ENCODE measurements at places on chromosomes 11 and 22.

- no peak for DNase-seq
Observed at GRCh38 chr22:31045900-31046538, 35.1 kb upstream of the SMTN start.

DNA sequence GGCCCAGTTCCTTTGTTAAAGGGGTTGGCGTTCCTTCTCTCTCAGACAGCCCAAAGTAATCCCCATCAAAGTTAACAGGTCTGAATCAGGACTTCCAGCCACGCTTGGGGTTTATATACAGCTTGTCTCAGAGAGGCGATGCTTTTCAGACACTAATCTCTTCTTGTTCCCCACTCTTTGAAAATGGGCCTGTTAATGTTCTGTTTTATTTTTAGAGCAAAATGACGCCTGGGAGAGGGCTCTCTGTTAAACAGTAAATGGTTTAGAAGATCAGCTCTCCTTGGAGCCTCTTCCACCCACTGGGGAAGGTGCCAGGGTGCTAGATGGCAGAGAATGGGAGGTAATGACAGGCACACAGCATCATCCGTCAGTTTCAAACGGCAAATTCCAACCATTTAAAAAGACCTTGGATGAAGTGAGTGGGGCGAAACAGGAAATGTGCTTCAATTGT lies 235.9 kb upstream of the NARS2 start:
- DNase-seq: no peak

DNA sequence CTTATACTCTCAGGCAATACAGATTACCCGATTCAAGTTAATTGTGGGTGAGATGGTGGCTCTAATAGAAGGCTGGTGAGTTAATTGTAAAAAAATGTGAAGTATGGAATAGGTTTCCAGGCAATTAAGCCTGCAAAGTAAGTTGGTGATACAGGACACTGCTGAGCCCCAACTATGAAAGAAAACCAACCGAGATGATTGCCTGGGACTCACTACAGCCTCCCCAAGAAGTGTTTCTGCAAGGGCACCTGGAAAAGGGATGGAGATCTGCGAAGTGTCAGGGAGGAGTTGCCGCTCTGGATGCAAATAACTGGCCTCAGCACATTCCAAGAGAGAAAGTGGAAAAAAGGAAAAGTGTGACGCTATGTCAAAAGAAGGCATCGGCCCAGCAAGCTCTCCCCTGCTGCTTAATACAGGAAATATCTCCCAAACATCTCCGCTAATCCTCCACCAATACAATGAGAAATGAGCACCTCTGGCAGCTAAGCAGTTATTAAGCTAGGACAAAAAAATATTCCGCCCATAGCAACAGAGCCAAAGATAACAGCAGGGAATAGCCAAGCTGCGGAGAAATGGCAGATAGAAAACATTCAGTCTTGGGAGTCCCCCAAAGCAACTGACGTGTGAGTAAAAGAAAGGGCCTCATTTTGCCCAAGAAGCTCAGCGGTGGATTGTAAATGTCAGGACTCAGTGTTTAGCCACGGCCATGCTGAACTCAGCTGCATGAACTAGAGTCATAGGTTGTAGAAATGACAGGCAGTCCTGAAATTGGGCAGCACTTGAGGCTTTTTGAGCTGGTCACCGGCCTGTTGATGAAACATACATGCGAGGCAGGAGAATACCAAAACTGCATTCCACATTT lies 133.7 kb downstream of the SNX19 start:
- peak; percentile 76 for DNase-seq

DNA sequence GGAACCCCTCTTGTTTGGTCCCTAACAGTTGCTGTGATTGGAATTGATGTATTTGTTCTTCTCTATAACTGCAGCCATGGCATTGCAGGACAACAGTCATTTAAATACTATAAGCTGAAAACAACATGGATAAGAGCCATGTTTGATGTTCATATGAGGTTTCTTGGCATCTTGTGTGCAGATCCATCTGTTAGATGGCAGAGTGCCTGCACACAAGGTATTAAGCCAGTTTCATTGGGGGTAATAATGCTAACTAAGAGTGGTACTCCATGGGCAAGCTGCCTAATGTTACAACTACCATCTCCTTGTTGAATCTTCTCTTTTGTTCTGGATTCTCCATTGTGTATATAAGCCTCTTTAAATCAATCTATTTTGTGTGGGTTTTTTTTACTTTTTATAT lies 206.0 kb upstream of the CHORDC1 start:
- no peak for DNase-seq

DNA sequence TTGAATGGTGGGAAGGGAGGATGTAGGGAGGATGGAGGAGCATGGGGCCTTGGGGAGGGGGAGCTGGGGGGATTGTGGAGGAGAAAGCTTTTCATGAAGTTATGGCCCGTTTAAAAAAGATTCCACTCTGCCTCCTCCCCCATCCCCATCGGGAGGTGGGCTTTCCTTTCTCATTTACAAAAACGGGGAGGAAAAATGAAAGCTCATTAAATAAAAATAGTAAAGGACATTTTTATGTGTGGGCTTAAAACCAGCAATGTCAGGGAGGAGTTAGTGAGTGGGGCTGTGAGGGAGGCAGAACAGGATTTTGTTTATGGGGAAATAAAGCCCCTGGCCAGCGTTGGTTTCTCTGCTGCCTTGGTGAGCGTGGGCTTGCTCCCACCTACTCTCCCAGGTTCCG lies 83.2 kb downstream of the ZBTB16 start:
- no peak for DNase-seq

- no peak for DNase-seq
Observed at GRCh38 chr11:72965672-72966071, 151.5 kb downstream of the ATG16L2 start.

Measured in fibroblast of skin of scalp (primary cell).